ENCODE measurements at places on chromosomes 1 and 21. TPM values are rescaled to one million over a fixed set of nuclear protein-coding genes. Genes with fewer than 3 reads are reported as not detected.

DNA sequence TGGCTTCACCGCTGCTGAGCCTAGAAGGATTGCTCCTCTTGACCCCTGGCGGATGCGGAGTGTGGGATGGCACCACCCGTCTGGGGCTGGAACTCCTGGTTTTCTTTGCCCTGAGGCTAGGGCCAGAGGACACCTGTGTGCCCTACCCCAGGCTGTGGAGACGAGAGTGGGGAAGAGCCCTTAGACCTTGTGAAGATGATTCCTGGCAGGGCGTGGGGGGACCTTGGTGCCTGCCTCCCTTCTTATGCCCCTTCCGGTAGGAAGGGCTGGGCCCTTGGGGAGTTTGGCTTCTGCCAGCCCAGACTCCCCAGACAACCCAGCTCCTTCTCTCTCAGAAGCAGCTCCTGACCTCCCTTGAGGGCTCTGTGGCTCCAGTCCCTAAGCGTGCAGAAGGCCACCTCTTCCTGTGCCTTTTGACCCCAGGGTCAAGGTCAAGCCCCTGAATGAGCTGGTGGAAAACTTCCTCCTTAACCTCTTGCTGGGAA lies 891 bp downstream of the RPS6KA1 start:
- no peak for DNase-seq

DNA sequence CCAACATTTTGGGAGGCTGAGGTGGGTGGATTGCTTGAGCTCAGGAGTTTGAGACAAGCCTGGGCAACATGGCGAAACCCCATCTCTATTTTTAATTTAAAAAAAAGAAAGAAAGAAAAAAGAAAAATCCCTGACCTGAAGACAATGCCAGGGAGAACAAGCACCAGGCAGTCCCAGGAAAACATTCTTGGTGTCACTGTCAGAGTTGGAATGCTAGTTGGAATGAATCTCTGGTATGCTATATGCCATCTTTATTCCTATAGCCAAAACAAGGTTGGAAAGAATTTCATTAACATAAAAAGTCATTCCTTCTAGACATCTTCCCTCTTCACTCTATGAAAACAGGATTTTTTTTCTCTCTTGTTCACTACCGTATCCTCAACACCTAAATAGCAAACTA lies 2.8 kb downstream of the DNAJC8 start:
- no peak for DNase-seq

- DNase-seq: no peak
Measured at GRCh38 chr1:11132563-11133293, 33.1 kb upstream of the EXOSC10 start.

- DNase-seq: no peak
Measured at GRCh38 chr1:83967336-83967735, 31.6 kb downstream of the TTLL7 start.

Gene HRNR
- total RNA-seq: not detected

- no peak for DNase-seq
Measured at GRCh38 chr1:31228986-31229385, 10.7 kb downstream of the NKAIN1 start.

Measured in CD4-positive, alpha-beta T cell (primary cell).